Epithelial cell of alveolus of lung (primary cell): ENCODE measurements at places on chromosomes 7 and 10. TPM values are rescaled to one million over a fixed set of nuclear protein-coding genes. Genes with fewer than 3 reads are reported as not detected.

Gene TAS2R3
- total RNA-seq, result 1.1 TPM in 1 of 2 replicates, not detected in the other

Gene EGFR
- 50.1 and 61.4 TPM in 2 replicates for total RNA-seq

Gene RET
- total RNA-seq, result 0.08 and 3.9 TPM in 2 replicates

Gene PDGFA
- 1.5 and 23.4 TPM in 2 replicates for total RNA-seq

Gene WDFY4
- total RNA-seq, result not detected in 2 replicates

Gene PRDX3
- 108 and 170 TPM in 2 replicates for total RNA-seq

Gene STAG3
- total RNA-seq, result 0.16 and 0.91 TPM in 2 replicates

Gene INMT
- total RNA-seq, result 1.7 and 11.2 TPM in 2 replicates

Gene TUBB8
- total RNA-seq, result under 0.01 TPM in 1 of 2 replicates, not detected in the other

Gene FAM131B
- 3.1 and 3.9 TPM in 2 replicates for total RNA-seq

Gene ASZ1
- total RNA-seq, result 0.24 TPM in 1 of 2 replicates, not detected in the other

Gene SLIT1
- under 0.01 TPM in 1 of 2 replicates, not detected in the other for total RNA-seq

Gene ZNF680
- total RNA-seq, result 6.7 and 9.3 TPM in 2 replicates

Gene CFTR
- total RNA-seq, result 0.13 and 23.3 TPM in 2 replicates

Gene ZMYND11
- total RNA-seq, result 26.4 and 37.1 TPM in 2 replicates

Gene ZC3HAV1
- 28.8 and 29.5 TPM in 2 replicates for total RNA-seq

Gene KLF14
- 0.13 TPM in 1 of 2 replicates, not detected in the other for total RNA-seq

Gene THSD7A
- total RNA-seq, result 0.26 and 0.48 TPM in 2 replicates

Gene SLC26A5
- total RNA-seq, result not detected in 2 replicates

Gene MAGI2
- total RNA-seq, result 1.6 and 3.7 TPM in 2 replicates

Gene ARMC3
- total RNA-seq, result not detected in 2 replicates

Gene CYP2C19
- not detected in 2 replicates for total RNA-seq

Gene HHEX
- total RNA-seq, result 11.0 and 19.4 TPM in 2 replicates

Gene AKR1C8
- total RNA-seq, result not detected in 2 replicates

Gene RBM20
- 0.24 and 1.2 TPM in 2 replicates for total RNA-seq

Gene EXOC4
- 39.3 and 50.3 TPM in 2 replicates for total RNA-seq

Gene MYOF
- 34.6 and 103 TPM in 2 replicates for total RNA-seq

Gene NUB1
- total RNA-seq, result 43.8 and 47.4 TPM in 2 replicates

Gene AOAH
- not detected in 2 replicates for total RNA-seq

Gene FBXL13
- 0.16 and 0.39 TPM in 2 replicates for total RNA-seq

Gene MRPS16
- 46.5 and 60.0 TPM in 2 replicates for total RNA-seq

Gene AGMO
- total RNA-seq, result under 0.01 TPM in 1 of 2 replicates, not detected in the other

Gene CCDC136
- total RNA-seq, result 2.4 and 3.1 TPM in 2 replicates

Gene LRRN3
- total RNA-seq, result 1.2 and 16.3 TPM in 2 replicates

Gene PIK3AP1
- 0.78 TPM in 1 of 2 replicates, not detected in the other for total RNA-seq

Gene BHLHA15
- total RNA-seq, result 0.13 TPM in 1 of 2 replicates, not detected in the other
